Pancreas (tissue), 10 donors: ENCODE measurements at places on chromosomes 16 and 17. TPM values are rescaled to one million over a fixed set of nuclear protein-coding genes. Genes with fewer than 3 reads are reported as not detected.

GRCh38 chr17:41537614-41537954 lies 9.5 kb upstream of the KRT19 start:
- H3K4me1 ChIP-seq: no peaks in the 10 kb centered on the region
- no peaks in the 10 kb centered on the region for H3K27me3 ChIP-seq
- no peak overlapping the region for H3K27ac ChIP-seq
- H3K36me3 ChIP-seq: no peaks in the 10 kb centered on the region
- no peak for DNase-seq
- H3K4me3 ChIP-seq: no peak overlapping the region

DNA sequence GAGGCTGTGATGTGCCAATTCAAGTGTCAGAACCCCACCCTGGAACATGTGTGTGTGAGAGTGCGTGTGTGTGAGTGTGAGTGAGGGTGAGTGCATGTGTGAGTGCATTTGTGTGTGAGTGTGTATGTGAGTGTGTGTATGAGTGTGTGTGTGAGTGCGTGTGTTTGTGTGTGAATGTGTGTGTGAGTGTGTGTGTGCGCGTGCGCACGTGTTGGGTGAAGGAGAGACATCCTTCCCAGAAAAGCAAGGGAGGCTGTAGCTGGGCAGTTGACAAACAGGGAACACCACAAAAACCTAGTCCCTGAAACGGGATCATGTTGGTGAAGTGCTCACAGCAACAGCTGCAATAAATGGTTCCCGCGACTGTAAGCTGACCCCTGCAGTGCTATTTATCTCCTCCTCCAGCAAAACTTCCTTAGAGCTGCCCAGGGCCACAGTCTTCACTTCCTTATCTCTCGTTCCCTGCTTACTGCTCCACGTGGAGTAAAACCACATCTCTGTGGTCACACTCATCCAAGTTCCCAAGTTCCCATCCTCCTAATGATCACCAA lies 40.1 kb upstream of the RPL38 start:
- no peaks in the 10 kb centered on the region for H3K27me3 ChIP-seq
- no peak overlapping the region for H3K27ac ChIP-seq
- no peak overlapping the region for H3K4me3 ChIP-seq
- H3K4me1 ChIP-seq: no peaks in the 10 kb centered on the region
- H3K36me3 ChIP-seq: no peaks in the 10 kb centered on the region
- DNase-seq: no peak

DNA sequence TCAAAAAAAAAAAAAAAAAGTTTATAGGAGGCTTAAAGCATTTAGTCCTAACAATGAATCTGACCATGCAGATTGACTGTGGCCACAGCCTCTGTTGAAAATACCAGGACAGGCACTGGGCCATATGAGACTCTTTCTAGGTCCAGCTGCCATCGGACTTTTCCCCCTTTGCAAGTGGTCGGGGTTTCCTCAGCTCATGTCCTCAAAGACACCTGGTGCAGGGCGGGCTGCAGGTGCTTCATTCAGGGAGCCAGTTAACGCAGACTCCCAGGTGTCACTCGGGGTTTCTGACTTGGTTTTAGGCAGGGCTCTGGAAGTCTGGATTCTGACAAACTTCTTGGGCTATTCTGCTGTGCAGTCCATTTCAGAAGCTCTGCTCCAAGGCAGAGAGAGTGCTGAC lies 20.9 kb downstream of the ELAC2 start:
- H3K4me1 ChIP-seq: no peaks in the 10 kb centered on the region
- no peaks in the 10 kb centered on the region for H3K27me3 ChIP-seq
- H3K36me3 ChIP-seq: peaks cover 10% of the 10 kb centered on the region
- no peak for DNase-seq
- no peak overlapping the region for H3K4me3 ChIP-seq

The CMTM2 gene
- not detected for total RNA-seq

DNA sequence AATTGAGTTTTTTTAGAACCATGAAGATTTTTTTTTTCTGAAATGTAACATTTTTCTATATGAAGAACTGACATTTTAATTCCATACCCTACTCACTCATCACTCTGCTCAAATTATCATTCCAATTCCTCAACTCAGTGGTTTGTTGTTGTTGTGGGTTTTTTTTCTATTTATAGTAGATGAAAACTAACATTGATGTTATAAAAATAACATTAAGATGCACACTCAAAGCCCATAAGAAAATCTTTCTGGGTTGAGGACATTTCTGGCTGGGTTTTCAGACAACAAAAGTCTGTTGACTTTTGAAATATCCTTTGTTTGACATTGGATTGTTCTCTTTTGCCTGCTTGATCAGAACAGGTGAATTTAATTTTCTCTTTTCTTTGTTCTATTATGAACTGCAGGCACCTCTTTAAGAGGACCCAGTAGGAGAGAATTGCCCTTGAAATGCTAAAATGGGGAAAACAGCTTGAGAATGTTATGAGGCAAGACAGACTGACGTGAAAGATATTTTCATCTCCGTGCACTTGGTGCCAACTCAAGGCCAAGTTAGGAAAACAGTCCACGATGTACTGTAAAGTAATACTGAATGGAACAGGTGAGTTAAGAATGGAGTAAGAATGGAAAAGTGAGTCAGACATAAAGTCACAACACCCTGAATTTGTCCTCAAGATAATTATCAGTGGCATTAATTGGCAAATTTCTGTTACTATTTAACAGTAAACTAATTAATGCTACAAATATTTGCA lies 16.1 kb upstream of the ABCA5 start:
- H3K27ac ChIP-seq: no peak overlapping the region
- no peaks in the 10 kb centered on the region for H3K27me3 ChIP-seq
- no peaks in the 10 kb centered on the region for H3K4me1 ChIP-seq
- H3K4me3 ChIP-seq: no peak overlapping the region
- DNase-seq: peak; percentile 41

GRCh38 chr16:8730335-8730915 lies 56.0 kb downstream of the ABAT start:
- H3K4me3 ChIP-seq: no peak overlapping the region
- H3K27ac ChIP-seq: peak overlapping the region; percentile 9
- no peaks in the 10 kb centered on the region for H3K27me3 ChIP-seq

GRCh38 chr16:86572041-86572521 lies 5.5 kb downstream of the FOXC2 start:
- H3K4me1 ChIP-seq: peaks cover 7% of the 10 kb centered on the region
- no peak overlapping the region for H3K27ac ChIP-seq
- no peaks in the 10 kb centered on the region for H3K36me3 ChIP-seq
- H3K27me3 ChIP-seq: peaks cover 7% of the 10 kb centered on the region
- no peak for DNase-seq

The NXPH3 gene
- 0.22 TPM for total RNA-seq

GRCh38 chr17:63974594-63975192 lies 2.0 kb upstream of the SCN4A start:
- H3K27me3 ChIP-seq: no peaks in the 10 kb centered on the region
- no peak for DNase-seq
- H3K4me3 ChIP-seq: no peak overlapping the region

The HBA2 gene
- 4.9 TPM for total RNA-seq

The TBC1D3G gene
- not detected for total RNA-seq

GRCh38 chr16:65181071-65181561 lies 59.3 kb upstream of the CDH11 start:
- no peak for DNase-seq
- H3K36me3 ChIP-seq: no peaks in the 10 kb centered on the region
- H3K27me3 ChIP-seq: no peaks in the 10 kb centered on the region
- H3K27ac ChIP-seq: no peak overlapping the region
- no peak overlapping the region for H3K4me3 ChIP-seq

DNA sequence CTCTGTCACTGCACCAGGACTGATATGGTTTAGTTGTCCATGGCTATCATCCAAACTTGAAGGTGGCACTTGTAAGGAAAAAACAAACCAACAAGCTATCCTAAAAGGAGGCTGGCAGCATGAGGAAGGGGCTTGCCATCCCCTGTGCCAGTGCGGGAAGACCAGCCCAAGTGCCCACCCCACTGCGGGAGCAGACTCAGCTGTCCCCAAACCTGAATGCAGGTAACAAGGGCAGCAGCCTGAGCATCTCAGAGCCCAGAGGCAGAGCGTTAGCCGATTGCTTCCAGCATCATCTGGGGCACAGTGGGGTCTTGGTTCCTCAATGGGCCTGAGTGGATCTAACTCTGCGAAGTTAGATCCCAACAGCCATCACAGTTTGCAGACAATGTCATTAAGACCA lies 29.2 kb upstream of the C16orf78 start:
- H3K4me3 ChIP-seq: no peak overlapping the region
- H3K27ac ChIP-seq: no peak overlapping the region
- no peaks in the 10 kb centered on the region for H3K36me3 ChIP-seq
- H3K4me1 ChIP-seq: no peaks in the 10 kb centered on the region
- peaks cover 3% of the 10 kb centered on the region for H3K27me3 ChIP-seq

- no peaks in the 10 kb centered on the region for H3K4me1 ChIP-seq
- no peak overlapping the region for H3K4me3 ChIP-seq
- H3K27ac ChIP-seq: no peak overlapping the region
- H3K36me3 ChIP-seq: no peaks in the 10 kb centered on the region
- DNase-seq: no peak
Measured at GRCh38 chr16:5026664-5027063, 7.1 kb downstream of the NAGPA start.

DNA sequence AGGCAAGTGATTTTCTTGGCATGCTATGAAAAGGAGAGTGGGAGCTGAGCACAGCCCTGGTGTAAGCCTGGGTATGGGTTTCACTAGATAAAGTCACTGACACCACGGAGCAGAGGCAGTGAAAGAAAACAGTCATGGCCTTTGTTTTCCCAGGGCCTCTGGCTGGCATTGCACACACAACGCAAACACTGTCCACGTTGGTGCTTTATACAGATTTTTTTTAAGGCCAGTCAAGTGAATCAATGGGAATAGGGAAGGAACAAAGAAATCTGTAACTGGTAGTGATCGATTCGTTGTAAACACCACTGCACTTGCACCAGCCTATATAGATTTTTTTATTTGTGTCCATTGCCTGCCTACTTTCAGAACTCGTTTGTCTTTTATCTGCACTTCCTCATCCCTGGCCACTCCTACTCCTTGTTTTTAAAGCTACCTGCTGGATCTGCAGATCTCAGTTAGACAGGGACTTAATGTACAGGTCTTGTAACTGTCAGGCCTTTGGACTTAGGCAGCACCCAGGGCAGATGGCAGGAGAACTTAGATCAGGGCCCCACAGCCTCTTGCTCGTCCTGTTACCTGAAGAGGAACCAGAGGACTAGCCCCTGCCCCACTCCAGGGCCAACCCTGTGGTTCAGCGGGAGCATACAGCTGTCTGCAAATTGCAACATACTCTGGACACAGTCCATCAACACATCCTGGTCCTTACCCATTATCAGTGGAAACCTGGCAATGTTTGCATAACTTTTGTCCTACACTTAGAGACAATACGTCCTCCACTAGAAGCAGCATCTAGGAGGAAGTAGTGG lies 10.6 kb upstream of the TMIGD1 start:
- peaks cover 29% of the 10 kb centered on the region for H3K4me1 ChIP-seq
- H3K4me3 ChIP-seq: peak overlapping the region; percentile 4
- no peaks in the 10 kb centered on the region for H3K27me3 ChIP-seq
- DNase-seq: peak; percentile 68
